ENCODE measurements at places on chromosomes 2 and 18. TPM values are rescaled to one million over a fixed set of nuclear protein-coding genes. Genes with fewer than 3 reads are reported as not detected.

DNA sequence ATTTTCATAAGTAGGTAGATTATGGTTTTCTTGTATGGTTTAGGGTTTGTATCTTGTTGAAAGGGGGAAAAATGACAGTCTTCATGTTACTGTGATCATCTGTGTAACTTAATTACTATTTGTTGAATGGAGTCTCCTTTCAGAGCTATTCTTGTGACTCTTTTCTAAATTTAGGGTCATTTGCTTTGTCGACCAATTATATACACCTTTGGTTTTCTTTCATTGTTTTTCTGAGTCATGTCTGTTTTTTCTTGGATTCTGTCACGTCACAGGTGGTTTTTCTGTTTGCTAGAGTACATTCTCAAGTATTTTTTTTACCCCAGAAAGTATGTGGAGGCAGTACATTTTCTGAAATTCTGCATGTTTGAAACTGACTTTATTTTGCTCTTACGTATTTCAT lies 43.8 kb upstream of the DYSF start:
- DNase-seq: no peak

DNA sequence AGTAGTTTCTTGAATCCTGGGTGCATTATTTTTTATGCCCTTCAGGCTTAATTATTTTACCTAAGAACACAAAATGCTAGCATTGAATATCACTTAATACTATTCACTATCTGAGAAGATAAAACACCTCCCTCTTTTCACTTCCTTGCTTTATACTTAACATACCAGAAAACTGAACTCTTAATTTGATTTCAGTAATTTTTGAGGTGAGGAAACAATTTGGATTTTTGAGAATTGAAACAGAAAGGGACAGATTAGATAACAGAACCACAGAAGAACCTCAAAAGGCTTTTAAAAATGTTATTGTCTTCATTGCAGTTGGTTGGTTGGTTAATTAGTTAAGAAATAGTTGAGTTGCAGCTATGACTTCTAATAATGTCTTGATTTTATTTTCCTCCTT lies 69.5 kb downstream of the GPD2 start:
- no peak for DNase-seq

GRCh38 chr2:85504778-85505261 lies 34.1 kb upstream of the MAT2A start:
- DNase-seq: peak; percentile 99

DNA sequence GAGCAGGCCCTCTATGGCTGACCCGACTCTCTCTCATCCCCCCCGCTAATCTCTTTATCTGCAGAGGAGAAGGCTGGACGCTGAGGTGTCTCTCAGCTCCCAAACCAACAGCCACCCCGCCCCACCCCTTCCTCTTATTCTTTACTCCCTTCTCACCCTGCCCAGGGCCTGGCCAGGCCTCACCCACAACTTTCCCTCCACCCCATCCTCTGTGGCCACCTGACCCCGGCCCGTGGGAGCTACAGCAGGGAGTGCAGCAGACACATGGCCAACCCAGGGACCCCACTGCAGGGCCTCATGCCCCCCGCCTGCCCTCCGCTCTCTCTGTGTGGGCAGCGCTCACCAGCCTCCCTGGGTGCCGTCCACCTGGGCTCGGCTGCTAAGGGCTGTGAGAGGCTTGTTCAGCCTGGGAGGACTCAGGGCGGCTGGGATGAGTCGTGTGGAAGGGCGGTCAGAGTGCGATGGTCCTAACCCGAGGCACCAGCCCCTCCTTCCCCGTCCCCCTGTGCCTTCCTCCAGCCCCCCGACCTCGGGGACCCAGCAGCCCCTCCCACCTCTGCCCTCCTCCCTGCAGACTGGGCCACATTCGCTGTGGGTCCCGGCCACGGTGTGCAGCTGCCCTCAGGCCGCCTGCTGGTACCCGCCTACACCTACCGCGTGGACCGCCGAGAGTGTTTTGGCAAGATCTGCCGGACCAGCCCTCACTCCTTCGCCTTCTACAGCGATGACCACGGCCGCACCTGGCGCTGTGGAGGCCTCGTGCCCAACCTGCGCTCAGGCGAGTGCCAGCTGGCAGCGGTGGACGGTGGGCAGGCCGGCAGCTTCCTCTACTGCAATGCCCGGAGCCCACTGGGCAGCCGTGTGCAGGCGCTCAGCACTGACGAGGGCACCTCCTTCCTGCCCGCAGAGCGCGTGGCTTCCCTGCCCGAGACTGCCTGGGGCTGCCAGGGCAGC lies 6.8 kb downstream of the NEU4 start:
- DNase-seq: no peak

DNA sequence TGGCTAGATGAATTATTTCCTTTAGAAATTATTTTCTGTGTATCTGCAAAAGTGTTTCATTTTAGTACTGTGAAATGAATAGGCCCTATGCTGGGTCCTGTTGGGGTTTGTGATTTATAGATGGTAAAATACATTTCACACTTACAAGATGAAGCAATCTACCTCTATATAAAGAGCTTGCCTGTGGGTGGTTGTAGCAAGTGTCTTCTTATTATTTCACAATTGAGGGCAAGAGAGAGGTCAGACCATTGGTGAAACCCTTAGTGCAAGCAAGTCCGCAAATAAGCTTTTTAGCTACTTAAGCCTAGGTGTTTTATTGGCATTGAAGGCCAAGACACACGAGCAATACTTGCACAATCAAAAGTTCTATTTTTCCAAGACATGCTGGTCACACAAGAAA lies 153.1 kb downstream of the FMNL2 start:
- DNase-seq: no peak

GRCh38 chr2:74399785-74400184 lies 19.7 kb upstream of the DCTN1 start:
- peak; percentile 33 for DNase-seq

- DNase-seq: no peak
These were observed 1.4 kb upstream of the POLR1B start for GRCh38 chr2:112540906-112541305.

GRCh38 chr2:60432035-60432601 lies 121.3 kb downstream of the BCL11A start:
- DNase-seq: no peak

- no peak for DNase-seq
These were observed 14.0 kb downstream of the TYMS start for GRCh38 chr18:671405-671804.

Gene AKAIN1
- not detected for total RNA-seq

Gene ASIC4
- total RNA-seq: not detected

All from renal cortical epithelial cell (primary cell).